ENCODE measurements at places on chromosomes 12 and 14. TPM values are rescaled to one million over a fixed set of nuclear protein-coding genes. Genes with fewer than 3 reads are reported as not detected.

Gene MTRFR
- 17.8 TPM for total RNA-seq

Gene FGD4
- 10.1 TPM for total RNA-seq

Gene GAS2L3
- total RNA-seq: 5.7 TPM

Gene LRRK2
- total RNA-seq: 0.56 TPM

Gene CLECL1
- total RNA-seq: not detected

Gene KRT79
- total RNA-seq: not detected

Gene SMIM41
- total RNA-seq: not detected

Gene GPR162
- 0.21 TPM for total RNA-seq

Gene KRT6C
- 261 TPM for total RNA-seq

Gene SLC25A21
- 3.8 TPM for total RNA-seq

Gene SERPINA3
- 3.5 TPM for total RNA-seq

Gene TAS2R7
- total RNA-seq: not detected

Gene OR4E2
- total RNA-seq: not detected

Gene HOMEZ
- 15.2 TPM for total RNA-seq

All from airway epithelial cell (primary cell).